ENCODE measurements at places on chromosomes 12 and 14.

DNA sequence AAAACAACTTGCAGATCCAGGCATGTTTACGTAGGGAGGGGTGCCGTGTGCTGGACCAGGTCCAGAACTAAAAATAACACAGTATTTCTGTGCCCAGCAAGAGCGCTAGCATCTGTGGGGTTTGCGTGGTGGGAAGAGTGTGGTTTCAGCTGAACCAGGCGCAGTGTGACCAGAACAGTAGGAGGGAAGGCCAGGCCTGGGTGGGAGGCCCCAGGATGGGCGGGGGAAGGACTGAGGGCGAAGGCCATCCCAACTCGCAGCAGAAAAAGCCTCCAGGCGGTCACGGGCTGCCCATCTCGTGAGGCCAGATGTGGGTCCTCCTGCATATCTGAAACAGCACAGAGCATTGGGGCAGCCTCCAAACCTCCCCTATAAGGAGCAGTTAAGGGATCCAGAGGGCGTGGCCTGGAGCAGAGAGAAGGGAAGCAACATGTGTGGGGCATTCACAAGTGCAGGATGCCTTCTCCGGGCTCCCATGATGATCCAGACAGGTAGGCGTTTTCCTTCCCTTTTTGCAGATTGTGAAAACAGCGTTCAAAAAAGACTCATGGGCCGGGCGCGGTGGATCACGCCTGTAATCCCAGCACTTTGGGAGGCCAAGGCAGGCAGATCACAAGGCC lies 17.8 kb upstream of the CD9 start:
- no peak for DNase-seq

GRCh38 chr14:102902086-102902485 lies 20.4 kb upstream of the AMN start:
- no peak for DNase-seq

GRCh38 chr12:10101042-10101579 lies 2.3 kb upstream of the CLEC1A start:
- DNase-seq = no peak

DNA sequence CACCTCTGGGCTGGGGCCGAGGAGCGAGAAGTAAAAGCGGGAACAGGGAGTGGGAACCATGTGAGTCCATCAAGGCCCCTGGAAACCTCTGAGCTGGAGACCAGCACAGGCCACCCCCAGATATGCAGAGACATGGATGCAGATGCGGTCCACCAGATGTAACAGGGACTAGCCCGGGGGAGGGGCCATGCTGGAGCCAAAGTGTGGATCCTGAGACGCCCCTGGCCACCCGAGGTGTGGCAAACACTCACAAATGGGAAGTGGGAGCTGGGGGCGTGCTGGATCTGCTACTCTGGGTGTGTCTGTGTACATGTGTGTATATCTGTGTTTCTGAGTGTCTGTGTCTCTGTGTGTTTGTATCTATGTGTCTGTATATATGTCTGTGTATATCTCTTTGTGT lies 12.8 kb downstream of the MYL2 start:
- DNase-seq = no peak

- no peak for DNase-seq
These were observed 921.2 kb upstream of the FOXG1 start for GRCh38 chr14:27845241-27845850.

DNA sequence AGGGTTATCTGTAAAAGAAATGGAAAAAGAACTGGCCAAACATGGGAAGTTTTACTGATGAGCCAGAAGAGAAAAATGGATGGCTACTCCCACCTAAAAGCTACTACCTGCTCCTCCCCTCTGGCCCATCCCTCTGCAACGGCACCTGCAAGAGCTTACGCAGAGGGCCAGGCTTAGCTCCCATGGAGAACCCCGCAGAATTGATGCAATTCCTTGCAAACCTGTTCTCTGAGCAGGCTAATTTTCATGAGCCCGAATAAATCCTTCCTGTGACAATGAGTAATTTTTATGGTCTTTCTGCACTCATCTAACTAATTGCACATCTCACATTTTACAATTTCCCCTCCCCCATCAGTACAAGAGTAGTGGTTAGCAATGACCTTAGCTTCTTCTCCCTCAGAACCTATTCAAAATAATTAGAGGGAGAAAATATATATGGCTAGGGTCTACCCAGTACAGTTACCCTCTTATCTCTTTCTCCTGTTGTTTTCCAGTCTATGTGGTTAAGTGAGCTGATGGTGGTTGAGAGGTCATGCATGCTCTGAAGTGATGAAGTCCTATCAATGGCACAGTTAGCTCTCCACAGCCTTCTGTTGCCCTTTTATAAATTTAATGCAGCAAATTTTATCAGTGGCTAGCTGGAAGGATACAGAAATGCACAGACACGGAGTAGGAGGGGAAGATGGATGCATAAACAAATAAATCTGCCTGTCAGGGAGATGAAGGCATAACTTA lies 67.7 kb upstream of the NTF3 start:
- DNase-seq = no peak

GRCh38 chr14:43983721-43984120 lies 523.4 kb downstream of the FSCB start:
- no peak for DNase-seq

- no peak for DNase-seq
These were observed 400 bp downstream of the LRP1 start for GRCh38 chr12:57128519-57129247.

- no peak for DNase-seq
These were observed 7.6 kb upstream of the FLVCR2 start for GRCh38 chr14:75570797-75571196.

- DNase-seq = no peak
These were observed 33.5 kb downstream of the SLC15A4 start for GRCh38 chr12:128790221-128790620.

DNA sequence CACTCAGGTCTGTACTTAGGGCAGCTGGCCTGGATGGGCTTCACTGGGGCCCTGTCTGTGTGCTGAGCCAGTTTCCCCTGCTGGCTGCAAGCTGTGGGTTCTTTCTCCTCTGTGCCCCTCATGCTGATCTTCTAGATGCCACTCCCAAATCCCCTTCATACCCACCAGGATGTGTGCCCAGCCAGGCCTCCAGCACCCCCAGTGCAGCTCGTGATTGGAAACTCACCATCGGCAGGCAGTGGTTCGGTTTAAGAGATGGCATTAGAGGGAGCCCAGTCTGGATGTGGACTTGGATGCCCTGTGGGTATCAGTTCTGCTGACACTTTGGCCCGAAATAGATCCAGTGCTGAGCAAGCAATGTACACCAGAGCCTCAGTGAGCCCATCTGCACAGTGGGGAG lies 5.9 kb downstream of the TCL1B start:
- DNase-seq = no peak

- DNase-seq = no peak
These were observed 14.9 kb downstream of the SLC35E3 start for GRCh38 chr12:68760806-68761441.
